ENCODE measurements at places on chromosomes 4 and X. TPM values are rescaled to one million over a fixed set of nuclear protein-coding genes. Genes with fewer than 3 reads are reported as not detected.
A peak's percentile ranks its signal among the peaks of the same experiment; 100 is the strongest.

GRCh38 chr4:94798808-94799207 is 41.1 kb downstream of the BMPR1B start:
- no peak overlapping the region for H3K27ac ChIP-seq
- no peak for DNase-seq
- H3K27me3 ChIP-seq: no peaks in the 10 kb centered on the region
- no peaks in the 10 kb centered on the region for H3K36me3 ChIP-seq
- no peak overlapping the region for H3K4me3 ChIP-seq
- no peaks in the 10 kb centered on the region for H3K4me1 ChIP-seq

- no peaks in the 10 kb centered on the region for H3K36me3 ChIP-seq
- peaks cover 31% of the 10 kb centered on the region for H3K4me1 ChIP-seq
- peak overlapping the region; percentile 44 for H3K4me3 ChIP-seq
These were observed 150.0 kb downstream of the SPRY1 start for GRCh38 chr4:123546573-123547060.

- peaks cover 29% of the 10 kb centered on the region for H3K27me3 ChIP-seq
- H3K4me1 ChIP-seq: peaks cover 9% of the 10 kb centered on the region
- no peak overlapping the region for H3K27ac ChIP-seq
- no peaks in the 10 kb centered on the region for H3K36me3 ChIP-seq
- H3K4me3 ChIP-seq: no peak overlapping the region
These were observed 7.9 kb upstream of the RGS12 start for GRCh38 chr4:3284734-3285557.

The STARD8 gene
- polyA plus RNA-seq: 0.09 TPM

DNA sequence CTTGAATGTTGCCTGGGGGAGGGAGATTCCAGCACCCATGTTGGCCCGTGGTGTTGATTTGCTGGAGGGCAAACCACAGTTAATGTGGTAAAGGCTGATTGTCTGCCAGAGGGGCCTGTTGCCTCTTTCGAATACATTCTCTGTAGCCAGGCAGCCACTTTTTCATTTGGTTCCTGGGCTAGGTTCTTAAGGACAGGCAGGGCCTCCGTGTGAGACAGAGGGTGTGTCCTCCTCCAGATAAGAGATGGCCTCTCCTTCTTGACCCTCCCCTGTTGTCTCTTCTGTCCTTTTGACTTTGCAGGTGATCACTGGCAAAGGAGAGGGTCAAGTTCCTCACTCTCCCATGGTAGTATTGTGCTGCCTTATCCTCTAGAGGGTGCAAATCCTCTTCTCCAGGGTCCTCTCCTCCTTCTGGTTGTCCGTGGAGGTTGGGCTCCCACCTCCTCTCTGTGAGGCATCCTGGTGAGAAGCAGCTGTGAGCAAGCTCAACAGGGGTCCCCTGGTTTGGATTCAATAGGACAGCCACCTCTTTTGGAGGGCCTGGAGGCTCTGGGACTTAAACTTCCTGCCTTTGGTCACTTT is 44.9 kb downstream of the ZNF182 start:
- DNase-seq: no peak
- no peaks in the 10 kb centered on the region for H3K36me3 ChIP-seq
- H3K27ac ChIP-seq: no peak overlapping the region
- H3K27me3 ChIP-seq: no peaks in the 10 kb centered on the region
- no peak overlapping the region for H3K4me3 ChIP-seq

The CWH43 gene
- 10.9 TPM for polyA plus RNA-seq

DNA sequence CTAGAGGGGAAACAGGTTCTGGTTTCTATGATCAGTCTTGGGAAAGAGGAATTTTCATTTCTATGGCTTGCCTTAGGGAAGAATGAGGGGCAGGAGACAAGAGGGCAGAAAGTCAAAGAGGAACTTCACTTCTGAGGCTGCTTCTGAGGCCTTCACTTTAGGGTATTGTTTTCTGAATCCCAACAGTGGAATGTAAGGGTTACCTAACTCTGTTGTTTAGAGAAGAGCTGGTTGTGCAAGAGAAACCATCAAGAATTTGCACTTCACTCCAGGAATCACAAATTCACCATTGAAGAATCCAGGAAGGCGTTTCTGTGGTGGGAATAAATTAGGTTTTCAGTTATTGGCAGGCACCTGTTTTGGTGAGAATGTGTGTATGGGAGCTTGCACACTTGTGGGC is 126.7 kb upstream of the AMOT start:
- DNase-seq: no peak
- H3K4me1 ChIP-seq: peaks cover 3% of the 10 kb centered on the region
- H3K27me3 ChIP-seq: no peaks in the 10 kb centered on the region
- H3K36me3 ChIP-seq: no peaks in the 10 kb centered on the region

Measured in keratinocyte (primary cell).